ENCODE measurements at places on chromosomes 4 and X.

- no peak for DNase-seq
These were observed 63.2 kb downstream of the SH3RF1 start for GRCh38 chr4:169207436-169208089.

DNA sequence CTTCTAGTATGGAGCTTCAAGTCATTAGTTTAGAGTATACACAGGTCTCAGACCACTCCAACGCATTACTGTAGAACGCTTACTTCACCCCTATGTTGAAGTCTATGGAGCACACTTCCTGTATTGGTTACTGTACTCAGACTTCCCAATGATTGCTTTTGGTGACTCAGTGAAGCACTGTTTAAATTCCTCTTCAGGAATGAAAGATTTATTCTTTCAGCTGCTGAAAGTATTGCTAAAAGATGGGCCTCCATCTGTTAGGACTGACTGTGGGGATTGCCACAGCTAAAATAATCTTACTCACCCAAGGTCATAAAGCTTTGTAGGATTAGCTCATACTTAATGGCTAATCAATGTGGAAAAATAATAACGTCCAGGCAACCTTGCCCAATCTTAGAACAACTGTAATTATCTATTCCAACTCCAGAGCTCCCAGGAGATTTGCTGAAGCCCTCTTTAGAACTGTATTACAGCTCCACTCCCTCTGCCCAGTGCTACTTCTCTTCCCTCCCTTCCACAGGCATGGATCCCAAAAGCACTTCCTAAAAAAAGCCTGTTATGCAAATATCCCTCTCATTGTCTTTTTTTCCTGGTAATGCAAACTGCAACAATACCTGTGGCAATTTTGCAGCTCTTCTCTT lies 281.9 kb upstream of the HS3ST1 start:
- DNase-seq: no peak

GRCh38 chr4:1376391-1376840 lies 29.4 kb downstream of the UVSSA start:
- no peak for DNase-seq

DNA sequence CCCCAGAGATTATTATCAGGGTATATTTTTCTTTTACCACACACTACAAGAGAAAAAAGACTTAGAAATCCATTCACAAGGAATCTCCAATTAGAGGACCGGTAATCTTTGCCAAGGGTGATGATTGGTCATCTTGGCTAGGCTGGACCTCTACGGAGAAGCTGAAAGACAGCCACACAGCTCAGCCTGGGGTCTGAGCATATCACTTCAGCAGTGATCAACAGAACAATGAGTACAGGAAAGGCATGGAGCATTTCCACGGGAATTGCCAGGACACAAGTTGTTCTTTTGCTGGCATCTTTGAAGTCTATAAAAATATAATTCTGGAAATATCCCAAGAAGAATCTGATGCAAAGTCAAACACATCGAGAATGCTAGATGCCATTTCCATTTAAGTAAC lies 191.5 kb downstream of the TENM3 start:
- DNase-seq: no peak

- DNase-seq: no peak
These were observed 44.5 kb upstream of the BTC start for GRCh38 chr4:74838746-74839370.

DNA sequence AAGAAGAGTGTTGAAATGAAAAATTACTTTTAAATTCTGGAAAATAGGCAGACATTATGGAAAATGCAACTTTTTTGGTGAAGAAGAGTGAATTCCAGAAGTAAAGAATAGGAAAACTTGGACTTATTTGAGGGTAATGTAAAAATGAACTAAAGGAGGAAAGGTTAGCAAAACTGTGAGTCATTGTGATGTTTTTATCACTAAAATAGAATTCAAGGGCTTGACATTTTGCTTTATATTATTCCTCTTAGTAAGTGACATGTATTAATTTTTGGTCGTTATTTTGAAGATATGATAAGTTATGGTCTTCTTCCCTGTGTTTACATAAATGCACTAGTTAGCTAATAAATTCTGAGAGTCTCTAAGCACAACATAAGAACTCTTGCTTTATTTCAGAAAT lies 390.9 kb downstream of the FAT4 start:
- DNase-seq: no peak

- no peak for DNase-seq
These were observed 99.1 kb downstream of the FRYL start for GRCh38 chr4:48680848-48681568.

DNA sequence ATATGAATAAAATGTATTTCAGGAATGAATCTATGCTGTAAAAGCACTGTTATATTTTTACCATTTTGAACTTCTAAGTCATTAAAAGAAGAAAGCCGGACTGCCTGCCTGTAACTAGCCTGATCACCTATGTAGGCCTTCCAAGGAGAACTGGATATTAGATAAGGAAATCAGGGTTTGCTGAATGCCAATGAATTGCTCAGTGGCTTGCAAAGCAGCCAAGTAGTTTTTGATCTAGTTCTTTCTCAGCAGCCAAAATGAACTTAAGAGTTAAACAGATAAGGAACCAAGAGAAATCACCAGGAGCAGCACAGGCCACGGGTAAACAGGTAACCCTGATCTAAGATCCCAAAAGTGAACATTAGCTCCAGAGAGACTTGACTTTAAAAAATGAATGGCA lies 3.3 kb downstream of the ANXA5 start:
- DNase-seq: no peak

DNA sequence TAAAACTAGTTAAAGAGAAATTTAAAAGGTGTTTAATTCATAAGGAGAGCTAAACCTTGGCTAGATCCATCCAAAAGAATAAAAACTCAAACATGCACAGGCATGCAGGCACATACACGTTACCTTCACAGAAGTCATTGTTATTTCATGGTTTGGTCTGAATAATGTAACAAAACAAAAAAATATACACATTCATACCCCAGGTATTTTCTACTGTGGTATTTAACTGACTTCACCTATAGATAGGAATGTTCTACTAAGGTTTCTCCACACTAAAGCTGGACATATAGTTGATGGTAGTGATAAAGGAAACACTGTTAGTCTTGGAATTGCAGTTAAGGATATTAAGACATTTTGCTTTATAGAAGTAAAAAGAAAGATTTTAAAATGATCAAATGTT lies 283.6 kb upstream of the PCDH10 start:
- DNase-seq: no peak

DNA sequence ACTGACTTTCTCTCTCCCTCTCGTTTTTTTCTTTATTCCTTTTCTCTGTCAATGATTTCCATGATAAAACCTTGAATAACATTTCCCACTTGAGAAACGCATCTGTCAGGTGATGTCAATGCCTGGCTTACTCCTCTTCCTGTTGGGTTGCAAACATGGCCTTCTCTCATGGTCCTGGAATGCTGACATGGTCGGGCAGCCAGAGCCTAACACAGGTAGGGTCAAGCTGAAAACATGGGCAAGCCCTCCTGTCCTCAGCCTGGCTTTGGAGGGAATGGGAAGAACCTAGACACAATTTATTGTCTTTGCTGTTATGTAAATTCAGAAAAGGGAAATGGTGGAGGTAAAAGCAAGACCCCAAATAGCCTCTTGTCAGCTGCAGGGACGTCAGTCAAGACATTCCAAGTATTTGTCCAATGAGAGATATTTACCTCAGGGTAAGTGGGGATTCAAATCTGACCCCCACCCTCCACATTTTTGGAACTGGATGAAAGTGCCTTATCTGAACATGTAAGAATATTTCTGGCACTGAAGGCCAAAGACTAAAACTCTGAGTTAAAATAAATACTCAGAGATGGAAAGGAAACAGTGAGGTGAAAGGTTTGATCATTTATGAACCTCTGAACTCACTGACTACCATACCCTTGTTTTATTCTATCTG lies 473.8 kb downstream of the SPRY1 start:
- no peak for DNase-seq

GRCh38 chr4:154606728-154607723 lies 5.4 kb downstream of the FGG start:
- no peak for DNase-seq

DNA sequence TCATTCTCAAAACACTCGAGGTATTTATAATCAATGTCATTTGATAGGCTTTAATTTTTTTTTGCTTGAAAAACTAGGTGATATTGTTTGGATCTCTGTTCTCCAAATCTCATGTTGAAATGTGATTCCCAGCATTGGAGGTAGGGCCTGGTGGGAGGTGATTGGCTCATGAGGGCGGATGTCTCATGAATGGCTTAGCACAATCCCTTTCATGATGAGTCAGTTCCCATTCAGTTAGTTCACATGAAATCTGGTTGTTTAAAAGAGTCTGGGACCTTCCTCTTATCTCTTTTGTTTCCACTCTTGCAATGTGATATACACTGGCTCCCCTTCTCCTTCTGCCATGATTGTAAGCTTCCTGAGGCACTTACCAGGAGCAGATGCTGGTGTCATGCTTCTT lies 638.7 kb downstream of the DMD start:
- no peak for DNase-seq

DNA sequence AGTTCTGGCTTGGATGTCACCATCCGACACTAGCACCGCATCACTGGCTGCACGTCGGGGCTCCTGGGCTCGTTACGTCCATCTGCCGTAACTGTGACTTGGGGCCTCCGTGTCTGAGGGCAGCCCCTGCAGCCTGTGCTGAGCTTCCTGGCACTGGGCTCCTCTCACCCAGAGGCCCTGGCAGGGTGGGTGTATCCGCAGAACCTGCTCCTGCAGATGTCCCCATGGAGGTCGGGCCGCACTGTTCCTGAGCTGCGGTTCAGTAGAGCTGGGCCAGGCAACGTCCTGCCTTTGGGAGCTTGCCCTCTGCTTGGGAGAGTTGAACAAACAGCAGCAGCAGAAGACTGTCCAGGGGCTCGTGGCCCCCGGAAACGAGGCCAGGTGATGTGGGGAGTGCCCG lies 71.4 kb downstream of the RGS12 start:
- DNase-seq: no peak

DNA sequence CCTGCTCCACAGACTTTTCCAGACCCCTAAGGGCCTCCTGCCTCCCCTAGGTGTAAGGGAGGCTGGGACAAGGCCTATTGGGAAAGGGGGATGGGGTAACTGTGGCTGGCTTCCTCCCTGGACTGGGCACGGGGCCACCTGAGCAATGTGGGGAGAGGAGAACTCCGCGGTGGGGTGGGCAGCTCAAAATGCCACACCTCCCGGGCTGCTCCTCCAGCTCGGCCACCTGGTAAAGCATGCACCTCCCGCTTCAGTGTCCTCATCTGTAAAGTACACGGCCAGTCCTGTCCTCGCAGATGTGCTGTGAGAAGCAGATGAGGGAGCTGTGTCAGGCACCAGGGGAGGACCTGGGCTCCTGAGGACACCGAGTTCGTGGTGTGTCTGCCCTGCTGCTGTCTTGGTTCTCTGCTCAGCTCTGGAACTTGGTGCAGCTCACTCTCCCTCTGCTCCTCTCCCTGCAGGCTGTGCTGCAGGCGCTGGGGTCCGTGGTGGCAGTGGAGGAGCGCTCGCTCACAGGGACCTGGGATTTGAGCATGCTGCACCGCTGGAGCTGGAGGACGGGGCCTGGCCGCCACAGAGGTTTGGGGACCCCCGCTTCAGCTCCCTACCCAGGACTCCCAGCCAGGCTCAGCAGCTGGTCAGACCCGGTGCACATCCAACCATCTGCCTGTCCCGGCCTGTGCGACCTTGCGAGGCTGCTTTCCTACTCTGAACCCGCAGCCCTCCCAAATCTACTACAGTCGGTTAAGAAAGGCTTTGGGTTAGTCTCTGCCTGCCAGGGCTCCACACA lies 20.8 kb upstream of the MRFAP1 start:
- DNase-seq: no peak

- no peak for DNase-seq
These were observed 17.8 kb downstream of the LAS1L start for GRCh38 chrX:65516756-65517155.

- no peak for DNase-seq
These were observed 98.0 kb upstream of the NDP start for GRCh38 chrX:44071070-44071645.

DNA sequence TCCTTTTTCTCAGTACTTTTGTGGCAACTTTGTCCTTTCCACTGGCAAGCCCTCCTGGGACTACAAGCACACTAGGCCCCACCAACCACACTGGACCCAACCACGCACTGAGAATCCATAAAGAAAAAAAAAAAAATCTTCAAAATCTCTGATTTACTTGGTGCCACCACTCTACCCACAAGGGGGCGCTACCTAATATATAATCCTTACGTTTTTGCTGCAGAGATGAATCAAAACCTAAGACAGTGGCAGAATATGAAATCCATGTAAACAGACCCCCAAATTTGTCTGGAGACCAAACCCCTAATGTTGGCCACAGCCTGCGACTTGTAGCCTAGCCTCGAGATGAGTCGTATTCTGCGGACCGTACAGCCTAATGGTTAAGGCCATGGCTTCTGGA lies 63.5 kb upstream of the ARHGAP36 start:
- DNase-seq: no peak

- no peak for DNase-seq
These were observed 12.8 kb upstream of the CFAP299 start for GRCh38 chr4:80322716-80323115.

GRCh38 chr4:40934676-40935075 lies 184.9 kb downstream of the NSUN7 start:
- no peak for DNase-seq

- DNase-seq: no peak
These were observed 1.1 kb upstream of the ARMCX4 start for GRCh38 chrX:101484135-101484534.

- no peak for DNase-seq
These were observed 6.7 kb downstream of the ELF4 start for GRCh38 chrX:130103605-130104004.

Measured in stimulated activated CD8-positive, alpha-beta memory T cell treated with anti-CD3 and anti-CD28 coated beads, Interleukin-7, amount 100 ng/mL, for 1 hour (primary cell).